ENCODE measurements at places on chromosomes 7 and 10.

- DNase-seq, result no peak
These were observed 6.9 kb downstream of the SERPINE1 start for GRCh38 chr7:101133621-101134398.

GRCh38 chr10:80464557-80465450 lies 10.7 kb downstream of the TSPAN14 start:
- DNase-seq, result no peak

- no peak for DNase-seq
These were observed 836.7 kb upstream of the GHITM start for GRCh38 chr10:83302623-83303022.

- no peak for DNase-seq
These were observed 45.5 kb downstream of the CAMK2B start for GRCh38 chr7:44279731-44280505.

GRCh38 chr7:25820432-25821040 lies 331.5 kb upstream of the NFE2L3 start:
- no peak for DNase-seq

Measured in stimulated activated CD8-positive, alpha-beta memory T cell treated with anti-CD3 and anti-CD28 coated beads, Interleukin-4, amount 100 ng/mL, for 1 hour (primary cell).